CD4-positive, alpha-beta T cell treated with Interleukin-6 at 100 ng/mL for 8 hours (primary cell): ENCODE measurements at places on chromosomes 2 and 18.

- DNase-seq: no peak
Measured at GRCh38 chr2:229868794-229869193, 53.0 kb downstream of the TRIP12 start.

GRCh38 chr2:120390381-120391055 lies 44.6 kb downstream of the INHBB start:
- no peak for DNase-seq

DNA sequence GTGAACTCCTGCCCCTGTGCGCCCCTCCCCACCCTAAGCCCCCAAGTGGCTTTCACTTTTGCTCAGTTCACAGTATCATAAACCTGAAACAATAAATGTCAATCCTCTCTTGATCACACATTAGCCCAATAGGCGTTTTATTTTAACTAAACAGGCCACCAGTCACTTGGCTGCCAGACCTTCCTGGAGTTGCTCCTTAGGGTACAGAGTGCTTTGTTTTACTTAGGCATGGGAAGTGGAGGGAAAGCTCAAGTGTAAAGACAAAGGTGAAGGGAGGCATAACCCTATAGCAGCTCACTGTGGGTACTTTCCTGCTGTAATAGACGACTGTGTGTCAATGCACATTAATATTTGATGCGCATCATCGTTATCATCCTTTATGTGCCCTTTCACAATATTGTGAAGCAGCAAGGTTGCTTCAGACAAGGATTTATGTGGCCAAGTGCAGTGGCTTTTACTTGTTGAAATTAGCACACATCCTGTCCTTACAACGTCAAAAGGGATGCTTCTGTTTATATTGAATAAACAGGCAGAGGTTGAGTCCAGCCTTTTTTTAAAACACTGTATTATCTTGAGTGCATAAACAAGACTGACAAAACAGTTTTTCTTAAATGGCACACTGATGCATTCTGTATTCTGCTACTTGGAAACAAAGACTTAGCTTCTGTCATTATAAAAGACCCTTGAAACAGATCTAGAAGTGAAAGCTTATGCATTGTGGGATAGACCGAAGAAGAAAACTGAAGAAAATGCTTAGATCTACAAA lies 168.5 kb downstream of the TMEFF2 start:
- no peak for DNase-seq

DNA sequence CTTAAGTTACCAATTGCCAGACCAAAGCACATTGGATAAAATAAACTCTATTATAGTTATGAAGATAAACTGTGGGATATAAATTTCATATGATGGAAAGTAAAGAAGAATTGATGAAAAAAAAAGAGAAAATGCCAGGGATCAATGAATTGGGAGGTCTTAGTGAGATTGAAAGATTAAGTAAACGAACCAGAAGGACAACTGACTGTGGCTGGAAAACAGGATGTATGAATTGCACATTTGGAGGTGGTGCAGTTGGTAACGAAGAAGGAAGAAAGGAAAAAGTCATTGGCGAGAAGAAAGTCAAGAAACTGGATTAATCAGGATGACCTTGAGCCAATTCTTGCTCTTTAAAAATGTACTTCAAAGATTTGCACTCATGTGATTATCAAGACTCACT lies 166.7 kb downstream of the NCK2 start:
- no peak for DNase-seq

- no peak for DNase-seq
Measured at GRCh38 chr2:37679072-37679695, 7.7 kb upstream of the CDC42EP3 start.

- DNase-seq: no peak
Measured at GRCh38 chr2:241843321-241844065, 15.2 kb downstream of the PDCD1 start.

GRCh38 chr2:199228887-199229819 lies 228.6 kb downstream of the SATB2 start:
- DNase-seq: no peak

DNA sequence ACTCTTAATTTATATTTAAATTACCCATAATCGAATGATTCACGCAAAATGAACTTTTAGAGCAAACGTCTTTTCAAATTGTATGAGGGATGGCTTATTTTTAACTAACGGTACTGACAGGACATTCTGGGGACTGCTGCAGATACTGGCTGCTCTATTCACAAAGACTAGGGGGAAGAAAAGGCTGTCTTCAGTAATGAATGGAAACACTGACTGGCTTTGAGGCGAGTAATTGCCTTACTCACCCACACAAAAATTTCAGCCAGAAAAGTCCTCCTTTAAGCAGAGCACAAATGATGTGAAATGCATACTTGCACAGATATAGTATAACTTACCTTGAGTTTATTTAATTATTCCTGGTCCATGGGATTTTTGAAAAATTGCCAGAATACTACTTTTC lies 852.6 kb downstream of the DPP10 start:
- DNase-seq: no peak

DNA sequence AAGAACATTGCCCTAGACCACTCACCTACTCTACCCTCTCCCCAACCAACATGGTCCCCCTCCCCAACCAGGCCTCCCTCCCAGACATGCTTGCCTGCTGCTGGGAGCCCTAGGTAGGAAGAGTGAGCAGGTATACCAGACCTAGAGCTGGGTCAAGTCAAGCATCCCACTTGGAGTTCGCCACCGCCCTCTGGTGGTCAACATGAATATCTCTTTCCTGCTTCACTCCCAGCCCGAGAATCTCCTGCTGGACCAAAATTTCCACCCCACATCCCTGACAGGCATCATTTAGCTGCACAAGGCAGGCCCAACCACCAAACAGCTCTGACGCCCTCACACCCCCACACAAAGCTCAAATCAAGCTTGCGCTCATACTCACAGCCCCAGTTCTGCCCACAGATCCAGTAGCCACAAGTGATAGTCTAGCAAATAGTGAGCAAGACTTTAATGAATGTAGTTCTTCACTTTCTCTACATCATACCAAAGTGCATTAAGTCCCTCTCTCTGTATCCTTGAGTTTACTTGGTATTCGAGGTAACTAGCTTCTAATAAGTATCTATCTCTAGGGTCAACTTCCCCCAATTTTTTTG lies 116.0 kb downstream of the TNS1 start:
- peak; percentile 46 for DNase-seq

GRCh38 chr18:45788861-45789260 lies 36.6 kb upstream of the SIGLEC15 start:
- DNase-seq: no peak

DNA sequence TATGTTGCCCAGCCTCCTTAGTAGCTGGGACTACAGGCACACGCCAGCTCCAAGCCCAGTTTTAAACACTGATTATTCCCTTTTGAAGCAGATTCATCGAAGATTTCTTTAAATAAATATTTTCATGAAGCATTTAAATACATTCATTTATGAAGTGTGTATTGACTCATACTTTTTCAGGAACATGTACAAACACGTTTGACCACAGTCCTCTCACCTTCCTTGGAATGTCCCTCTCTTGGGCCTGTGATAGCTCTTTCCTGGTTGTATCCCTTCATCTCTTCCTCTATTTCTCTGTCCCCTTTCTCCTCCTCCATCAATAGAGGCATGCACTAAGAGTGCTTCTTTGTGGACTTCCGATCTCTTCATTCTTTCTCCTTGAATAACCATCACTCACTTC lies 2.5 kb downstream of the PSTPIP2 start:
- no peak for DNase-seq

DNA sequence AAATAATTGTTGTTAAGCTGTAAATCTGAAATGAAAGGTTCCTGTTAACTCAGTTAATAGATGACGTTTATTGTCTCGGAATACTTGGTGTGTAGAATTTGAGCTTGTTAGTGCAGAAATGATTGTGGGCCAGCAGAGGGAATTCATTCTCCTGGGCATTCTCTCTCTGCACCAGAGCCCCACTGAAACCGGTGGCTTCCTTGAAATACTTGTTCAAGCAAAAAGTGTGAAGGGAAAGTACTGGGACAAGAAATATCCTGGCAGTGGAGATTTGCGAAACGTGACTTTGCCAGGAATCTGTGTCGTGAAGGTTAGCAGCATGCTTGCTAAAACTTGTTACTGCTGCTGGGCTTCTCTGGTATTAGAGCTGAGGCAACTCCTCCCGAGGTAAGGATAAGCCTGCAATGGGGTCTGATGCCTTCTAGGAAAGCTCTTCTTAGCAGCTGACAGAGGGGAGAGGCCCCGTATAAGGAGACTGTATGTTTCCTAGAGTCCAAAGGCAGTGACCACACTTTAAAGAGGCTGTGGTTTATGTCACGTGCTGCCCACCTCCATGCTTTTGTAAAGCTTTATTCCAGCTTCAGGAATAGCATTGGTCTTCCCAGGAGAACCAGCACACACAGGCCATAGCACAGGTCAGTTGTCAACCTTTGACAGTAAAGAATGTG lies 2.0 kb downstream of the ITGA6 start:
- DNase-seq: no peak

DNA sequence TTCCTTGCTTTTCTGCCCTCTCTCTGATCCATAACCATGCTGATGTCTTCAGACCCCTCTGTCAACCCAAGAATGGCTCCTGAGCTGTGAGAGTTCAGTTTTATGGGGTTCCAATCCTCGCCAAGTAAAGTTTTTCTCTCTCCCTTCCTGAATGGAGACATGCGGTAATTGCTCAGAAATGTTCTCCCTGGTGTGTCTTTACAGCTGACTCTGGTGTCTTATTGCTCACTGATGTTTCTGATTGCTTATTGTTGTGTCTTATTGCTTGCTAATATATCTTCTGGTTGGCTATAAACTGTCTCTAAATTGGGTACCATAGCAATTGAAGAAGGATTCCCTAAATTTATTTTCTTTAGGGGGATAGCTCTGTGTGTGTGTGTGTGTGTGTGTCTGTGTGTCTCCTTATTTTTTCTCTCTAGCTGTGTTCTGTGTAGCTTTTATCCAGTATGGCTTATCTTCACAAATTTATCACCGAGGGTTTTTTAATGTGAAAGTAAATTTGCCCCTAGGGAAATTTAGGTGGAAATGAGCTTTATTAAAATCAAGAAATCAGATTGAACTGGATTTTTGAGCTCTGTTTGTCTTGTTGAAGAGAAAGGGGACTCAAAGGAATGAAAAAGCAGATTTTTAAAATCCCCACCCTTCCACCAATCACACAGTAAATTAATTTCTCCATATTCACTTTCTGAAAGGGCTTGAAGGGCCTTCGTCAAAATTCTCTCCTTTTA lies 19.5 kb downstream of the MGAT5 start:
- no peak for DNase-seq

- DNase-seq: no peak
Measured at GRCh38 chr18:32980896-32981295, 208.1 kb upstream of the KLHL14 start.

GRCh38 chr2:120436885-120437603 lies 91.1 kb downstream of the INHBB start:
- no peak for DNase-seq

DNA sequence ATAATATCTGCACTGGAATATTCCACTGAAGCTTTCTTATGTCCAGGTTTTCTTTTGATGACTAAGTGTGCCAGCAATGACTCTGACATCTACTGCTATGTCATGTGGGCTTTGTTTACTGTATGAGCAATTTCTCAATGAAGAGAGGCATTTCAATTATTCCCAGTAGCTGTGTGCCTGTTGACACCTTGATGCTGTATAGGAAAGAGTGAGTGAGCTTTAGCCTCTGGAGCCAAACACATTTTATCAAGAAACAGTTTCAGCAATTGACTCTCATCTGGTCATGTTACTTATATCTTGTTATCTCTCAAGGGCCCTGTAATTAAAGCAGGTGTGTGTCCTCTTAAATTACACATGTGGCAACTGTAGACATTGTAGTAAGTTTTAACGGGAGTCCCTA lies 493.2 kb upstream of the FANCL start:
- no peak for DNase-seq

- DNase-seq: peak; percentile 48
Measured at GRCh38 chr2:148926291-148926961, 51.4 kb downstream of the KIF5C start.

GRCh38 chr2:161030260-161031063 lies 129.8 kb upstream of the TANK start:
- DNase-seq: no peak

- no peak for DNase-seq
Measured at GRCh38 chr2:3094999-3095958, 282.3 kb downstream of the EIPR1 start.

GRCh38 chr2:156326526-156327095 lies 5.9 kb downstream of the NR4A2 start:
- no peak for DNase-seq

- DNase-seq: peak; percentile 81
Measured at GRCh38 chr2:136378712-136379595, 261.0 kb upstream of the CXCR4 start.

DNA sequence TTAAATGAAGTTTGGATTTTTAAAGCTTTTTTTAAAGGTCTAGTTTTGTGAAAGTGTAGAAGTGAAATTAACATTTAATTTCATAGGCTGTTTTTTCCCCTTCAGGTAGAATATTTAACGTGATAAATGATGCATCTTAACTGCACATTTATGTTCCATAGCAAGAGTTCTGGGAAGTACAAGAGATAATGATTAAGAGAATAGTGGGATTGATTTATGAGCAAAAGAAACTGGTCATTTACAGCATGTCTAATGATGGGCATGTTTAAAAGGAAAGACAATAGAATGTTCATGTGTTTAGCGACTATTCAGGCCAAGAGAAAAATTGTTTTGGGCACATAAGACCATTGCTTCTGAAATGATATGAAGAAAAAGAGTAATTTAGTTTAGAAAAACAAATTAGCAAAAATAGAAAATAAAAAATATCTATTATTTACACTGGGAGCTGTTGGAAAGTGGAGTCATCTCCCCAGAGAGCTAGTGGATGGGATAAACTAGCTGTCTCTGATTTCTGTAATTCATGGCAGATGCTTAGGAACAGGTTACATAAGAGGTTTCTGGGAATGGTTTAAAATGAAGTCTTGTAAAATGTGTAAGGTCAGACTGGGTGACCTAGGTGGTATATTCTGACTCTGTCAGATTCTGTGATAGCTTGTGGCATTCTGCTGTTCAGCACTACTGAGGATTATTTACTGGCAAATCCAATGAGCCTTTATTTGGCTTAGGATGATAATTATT lies 60.7 kb downstream of the WDR7 start:
- DNase-seq: no peak

GRCh38 chr2:127388423-127389164 lies 819 bp upstream of the MAP3K2 start:
- DNase-seq: peak; percentile 12

DNA sequence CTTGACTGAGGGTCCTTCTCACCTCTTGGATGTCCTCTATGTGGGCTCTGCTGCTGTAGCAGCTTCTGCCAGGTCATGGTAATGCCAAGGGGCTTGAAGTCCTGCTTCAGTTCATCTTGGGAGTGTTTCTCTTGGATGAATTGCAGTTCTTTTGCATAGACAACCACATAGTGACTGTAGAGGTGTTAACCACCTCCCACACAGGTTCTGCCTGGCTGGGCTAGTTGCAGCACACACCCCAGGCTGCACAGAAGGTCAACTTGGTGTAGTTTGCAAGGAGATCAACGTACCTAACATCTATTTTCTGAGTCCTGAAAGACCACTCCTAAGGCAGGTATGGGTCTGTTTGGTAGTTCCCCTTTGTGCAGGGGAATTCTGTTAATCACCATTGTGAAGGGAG lies 108.1 kb downstream of the ADCYAP1 start:
- DNase-seq: no peak

DNA sequence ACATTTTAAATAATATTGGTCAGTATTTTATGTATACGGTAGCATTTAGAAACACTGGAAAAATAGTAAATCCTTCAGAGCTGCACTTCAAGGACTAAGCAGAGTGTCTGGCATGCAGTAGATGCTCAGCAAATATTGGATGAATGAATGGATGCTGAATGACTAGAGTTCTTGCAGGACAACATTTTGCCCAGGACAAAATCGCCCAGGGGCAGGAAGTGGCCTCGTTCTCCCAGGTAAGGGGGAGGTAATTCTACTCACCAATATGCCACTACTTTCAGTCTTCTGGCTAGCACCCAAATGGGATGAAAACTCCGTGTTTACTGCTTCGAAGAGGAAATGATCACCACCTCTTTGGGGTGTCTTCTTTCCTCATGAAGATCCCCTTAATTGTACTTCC lies 4.0 kb upstream of the DGUOK start:
- no peak for DNase-seq
